ENCODE measurements at places on chromosomes 4 and X.

GRCh38 chr4:101349801-101350064 lies 2.4 kb upstream of the PPP3CA start:
- no peak for DNase-seq

DNA sequence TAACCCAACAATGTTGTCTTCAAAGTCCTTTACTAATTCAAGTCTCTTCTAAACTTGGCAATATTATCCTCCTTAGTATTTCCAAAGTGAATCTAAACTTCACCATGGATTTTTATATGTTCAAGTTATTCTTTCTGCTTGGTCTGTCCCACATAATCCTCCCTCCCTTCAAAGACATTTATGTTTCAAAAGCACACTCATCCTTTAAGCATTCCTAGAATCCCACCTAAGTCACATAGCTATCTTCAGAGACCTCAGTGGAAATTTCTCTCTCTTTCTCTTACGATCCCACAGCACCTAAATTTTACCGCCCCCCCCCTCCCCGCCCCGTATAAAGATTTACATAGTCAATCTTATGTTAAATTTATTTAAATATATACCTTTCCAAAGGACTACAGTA lies 314.9 kb upstream of the GRIA3 start:
- DNase-seq = no peak

GRCh38 chr4:24569662-24570061 lies 14.7 kb downstream of the DHX15 start:
- no peak for DNase-seq

GRCh38 chrX:38347136-38347535 lies 5.3 kb upstream of the OTC start:
- no peak for DNase-seq

GRCh38 chrX:110402091-110402849 lies 43.6 kb downstream of the RTL9 start:
- peak; percentile 48 for DNase-seq

- no peak for DNase-seq
These were observed 2.5 kb upstream of the USP27X start for GRCh38 chrX:49876750-49877149.

GRCh38 chr4:186946136-186946535 lies 222.5 kb upstream of the FAT1 start:
- DNase-seq = no peak

DNA sequence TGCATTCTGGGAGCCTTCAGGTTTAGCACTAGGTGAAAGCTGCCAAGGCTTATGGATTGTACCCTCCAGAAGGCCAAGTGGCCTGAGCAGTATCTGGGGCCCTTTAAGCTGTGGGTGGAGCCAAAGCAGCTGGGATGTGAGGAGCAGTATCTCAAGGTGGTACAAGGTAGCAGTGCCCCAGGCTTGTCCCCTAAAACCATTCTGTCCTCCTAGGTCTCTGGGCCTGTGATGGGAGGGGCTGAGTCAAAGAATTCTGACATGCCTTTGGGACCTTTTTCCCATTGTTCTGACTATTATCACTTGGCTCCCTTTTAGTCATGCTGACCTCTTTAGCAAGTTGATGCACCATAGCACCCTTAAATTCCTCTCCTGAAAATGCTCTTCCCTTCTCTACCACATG lies 99.1 kb upstream of the TSPAN7 start:
- no peak for DNase-seq

DNA sequence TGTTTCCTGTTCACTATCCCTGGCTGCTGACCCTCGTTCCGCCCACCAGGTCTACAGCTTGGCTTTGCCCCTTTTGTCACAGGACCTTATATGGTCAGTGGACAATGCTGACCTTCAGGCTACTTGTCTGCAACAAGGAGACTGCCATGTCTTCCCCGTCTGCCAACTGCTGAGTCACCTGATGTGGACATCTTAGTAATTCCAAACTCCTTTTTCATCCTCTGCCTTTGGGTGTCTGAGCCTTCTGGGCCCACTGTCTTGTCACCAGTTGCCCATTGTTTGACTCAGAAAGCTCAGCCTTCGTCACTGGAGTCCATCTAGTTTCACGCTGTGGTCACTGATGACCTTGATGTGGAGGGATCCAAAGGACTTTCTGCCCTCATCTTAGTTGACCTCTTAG lies 30.2 kb downstream of the GPRIN3 start:
- DNase-seq = no peak

- no peak for DNase-seq
These were observed 51.2 kb downstream of the OR13H1 start for GRCh38 chrX:131595120-131595519.

DNA sequence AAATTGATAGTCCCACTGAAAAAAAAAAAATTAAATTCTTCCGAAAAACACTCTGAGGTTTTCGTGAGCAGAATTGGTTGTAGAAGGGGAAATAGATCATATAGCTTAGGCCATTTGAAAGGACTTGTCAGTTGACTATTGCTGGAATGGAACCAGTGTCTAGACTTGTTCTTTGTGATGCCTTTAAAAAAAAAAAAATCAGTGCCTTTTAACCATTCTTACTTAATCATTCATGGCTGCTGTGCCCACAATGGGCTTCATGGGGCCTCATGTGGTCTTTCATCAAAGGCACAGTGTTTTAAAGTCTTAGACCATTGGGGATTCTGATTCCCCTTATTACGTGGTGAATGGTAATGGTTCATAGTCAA lies 139.3 kb downstream of the AFF1 start:
- DNase-seq = no peak

DNA sequence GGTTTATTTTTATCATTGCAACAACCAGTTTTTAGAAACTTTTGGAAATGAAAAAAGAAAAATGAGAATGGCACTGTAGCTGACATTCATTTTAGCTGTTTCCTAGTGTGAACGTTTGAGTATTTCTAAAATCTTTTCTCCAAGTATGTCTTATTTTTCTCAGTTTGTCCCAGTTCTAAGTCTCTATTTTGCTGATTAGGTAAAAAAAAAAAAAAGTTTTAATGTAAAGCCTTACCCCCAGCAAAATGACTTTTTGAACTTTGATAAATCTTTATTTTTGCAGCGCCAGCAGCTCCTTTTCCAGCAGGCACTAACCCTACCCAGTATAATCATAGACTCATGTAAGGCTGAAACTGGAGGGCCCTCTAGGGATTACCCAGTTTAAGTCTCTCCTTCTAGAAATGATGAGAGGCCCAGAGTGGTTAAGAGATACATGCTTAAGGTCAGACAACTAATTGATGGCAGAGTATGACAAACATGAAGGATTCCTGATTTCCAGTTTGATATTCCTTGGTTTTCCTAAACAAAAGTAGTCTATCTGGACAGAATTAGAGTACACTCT lies 84.3 kb upstream of the SLC4A4 start:
- no peak for DNase-seq

DNA sequence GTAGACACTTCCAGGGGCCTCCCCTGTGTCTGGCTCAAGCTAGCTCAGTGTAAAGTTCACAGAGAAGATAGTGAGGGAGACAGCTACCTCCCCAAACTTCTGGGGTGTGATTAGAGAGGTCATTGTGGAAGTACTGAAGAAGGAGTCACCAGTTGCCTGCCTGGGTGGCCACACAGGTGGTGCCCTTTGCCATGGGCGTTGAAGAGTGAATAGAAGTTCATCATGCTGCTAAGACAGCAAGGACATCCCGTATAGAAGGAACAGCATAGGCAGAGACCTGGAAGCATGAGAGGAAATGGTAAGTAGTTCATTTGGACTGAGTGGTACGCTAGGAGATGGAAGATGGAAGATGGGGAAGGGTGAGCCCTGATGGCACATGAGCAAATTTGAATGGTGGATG lies 110.1 kb downstream of the PJA1 start:
- no peak for DNase-seq

- peak; percentile 32 for DNase-seq
These were observed 65.6 kb downstream of the ATXN3L start for GRCh38 chrX:13254076-13254785.

GRCh38 chr4:42543762-42544161 lies 113.1 kb downstream of the ATP8A1 start:
- DNase-seq = no peak

- no peak for DNase-seq
These were observed 575.7 kb downstream of the TRIML1 start for GRCh38 chr4:188714907-188715306.

DNA sequence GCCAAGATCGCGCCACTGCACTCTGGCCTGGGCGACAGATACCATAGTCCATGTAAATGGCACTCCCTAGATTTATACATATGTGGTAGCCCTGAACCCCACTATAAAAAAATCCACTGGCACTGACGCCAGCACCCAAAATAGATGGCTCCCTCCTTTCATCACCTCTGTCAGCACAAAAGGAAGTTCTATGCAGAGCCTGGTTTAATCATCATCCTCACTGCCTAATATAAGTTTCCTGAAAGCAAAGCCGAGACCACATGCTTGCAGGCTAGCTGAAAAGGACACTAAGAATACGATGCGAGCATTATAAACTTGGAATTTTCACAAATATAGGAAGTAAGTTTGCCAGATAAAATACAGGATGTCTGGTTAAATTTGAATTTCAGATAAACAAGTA lies 27.5 kb upstream of the DOCK11 start:
- DNase-seq = no peak

DNA sequence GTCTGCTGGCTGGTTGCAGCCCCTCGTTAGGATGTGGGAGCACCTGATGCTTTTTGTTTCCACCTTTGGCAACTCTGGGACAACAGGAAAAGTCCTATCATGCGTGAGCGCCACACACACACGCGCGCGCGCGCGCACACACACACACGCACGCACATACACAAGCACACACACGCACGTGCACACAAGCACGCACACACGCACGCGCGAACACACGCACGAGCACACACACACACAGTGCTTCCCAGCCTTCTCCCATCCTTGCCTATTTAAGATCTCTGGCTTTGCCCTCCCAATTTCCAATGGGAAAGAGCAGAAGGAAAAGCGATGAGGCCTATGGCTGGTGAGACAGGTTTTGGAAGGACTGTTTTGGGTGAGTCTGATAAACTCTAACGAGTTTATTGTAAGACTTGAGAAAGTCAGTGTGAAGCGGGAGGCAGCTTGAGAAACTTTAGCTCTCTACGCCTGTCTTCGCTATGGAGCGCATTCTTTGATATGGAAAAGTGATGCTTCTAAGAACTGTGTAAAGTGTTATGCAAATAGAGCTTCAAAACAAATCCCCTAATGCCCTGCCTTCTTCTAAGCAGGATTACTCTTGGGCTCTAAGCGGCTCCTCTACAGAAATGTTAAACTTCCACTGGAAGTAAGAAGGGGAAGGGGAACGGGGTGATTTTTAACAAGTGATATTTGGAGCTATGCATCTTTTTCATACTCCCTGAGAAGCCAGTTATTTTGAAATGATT lies 11.8 kb downstream of the SUPT20HL1 start:
- DNase-seq = no peak

DNA sequence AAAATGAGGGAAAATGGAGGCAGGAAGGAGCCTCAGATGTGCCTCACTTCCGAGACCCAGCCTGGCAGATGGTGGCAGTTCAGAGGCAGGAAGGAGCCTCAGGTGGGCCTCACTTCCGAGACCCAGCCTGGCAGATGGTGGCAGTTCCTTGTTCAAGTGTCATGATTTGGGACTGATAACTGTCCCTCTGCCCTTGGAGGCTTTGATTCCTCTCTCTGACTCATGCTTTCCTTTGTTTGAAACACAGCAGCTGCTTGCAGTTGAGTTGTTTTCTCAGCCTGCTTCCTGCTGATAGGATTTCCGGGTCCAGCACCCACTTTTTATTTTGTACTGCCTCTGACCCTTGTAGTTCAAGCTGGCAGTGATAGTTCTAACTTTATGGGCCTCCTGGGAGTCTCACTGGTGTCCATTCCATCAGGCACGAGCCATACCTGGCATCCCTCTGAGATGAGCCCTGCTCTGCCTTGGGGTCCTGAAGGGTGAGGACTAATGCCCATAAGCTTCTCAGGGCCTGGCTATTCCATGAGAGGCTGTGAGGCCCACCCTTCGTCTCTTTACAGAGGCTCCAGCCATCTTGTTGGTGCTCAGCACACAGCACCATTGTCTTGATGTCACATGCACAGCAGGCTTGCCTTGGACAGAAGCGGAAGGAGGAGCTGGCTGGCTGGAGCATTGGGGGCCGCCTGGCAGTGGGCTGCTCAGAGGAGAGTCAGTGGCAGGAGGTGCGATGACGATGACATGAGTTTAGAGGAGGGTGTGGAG lies 13.0 kb downstream of the RGS12 start:
- DNase-seq = no peak

GRCh38 chr4:151291485-151291884 lies 14.5 kb downstream of the PRSS48 start:
- DNase-seq = no peak

GRCh38 chr4:67080046-67080557 lies 465.2 kb downstream of the CENPC start:
- DNase-seq = no peak

DNA sequence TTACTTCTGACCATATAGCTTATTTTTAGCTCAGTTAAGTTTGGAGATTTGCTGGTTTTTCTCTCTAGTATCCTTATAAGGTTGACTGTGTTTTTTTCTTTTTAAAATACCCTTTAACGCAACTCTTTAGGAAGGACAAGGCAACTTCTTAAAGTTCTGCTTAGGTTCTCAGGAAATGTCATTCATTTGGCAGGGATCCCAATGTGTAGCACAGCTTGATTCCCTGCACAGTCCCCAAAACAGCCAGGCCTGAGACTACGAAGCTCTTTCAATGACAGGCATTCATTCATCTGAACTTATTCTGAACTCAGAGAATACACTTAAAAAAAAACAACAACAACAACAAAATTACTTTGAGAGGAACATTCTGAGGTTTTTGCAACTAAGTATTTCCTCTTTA lies 1765.8 kb downstream of the PCDH7 start:
- no peak for DNase-seq

GRCh38 chr4:155787113-155787710 lies 28.4 kb downstream of the GUCY1B1 start:
- DNase-seq = no peak

DNA sequence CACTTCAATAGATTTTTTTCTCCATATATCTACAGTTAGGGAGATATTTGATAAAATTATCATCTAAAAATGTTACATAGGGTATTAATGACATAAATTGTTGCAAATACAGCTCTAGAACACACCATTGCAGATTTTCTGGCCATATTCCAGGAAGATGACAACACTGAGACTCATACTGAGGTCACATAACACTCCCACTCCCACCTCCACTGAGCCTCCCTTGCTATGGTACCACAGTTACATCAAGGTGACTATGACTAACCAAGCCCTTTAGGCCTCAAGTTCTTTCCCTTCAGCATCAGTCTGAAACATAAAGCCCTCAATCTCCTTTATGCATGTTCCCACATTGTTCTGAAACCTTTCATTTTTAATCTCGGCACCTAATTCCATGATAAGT lies 932.0 kb upstream of the IGFBP7 start:
- no peak for DNase-seq

GRCh38 chrX:139691843-139692505 lies 16.0 kb downstream of the MCF2 start:
- DNase-seq = no peak

DNA sequence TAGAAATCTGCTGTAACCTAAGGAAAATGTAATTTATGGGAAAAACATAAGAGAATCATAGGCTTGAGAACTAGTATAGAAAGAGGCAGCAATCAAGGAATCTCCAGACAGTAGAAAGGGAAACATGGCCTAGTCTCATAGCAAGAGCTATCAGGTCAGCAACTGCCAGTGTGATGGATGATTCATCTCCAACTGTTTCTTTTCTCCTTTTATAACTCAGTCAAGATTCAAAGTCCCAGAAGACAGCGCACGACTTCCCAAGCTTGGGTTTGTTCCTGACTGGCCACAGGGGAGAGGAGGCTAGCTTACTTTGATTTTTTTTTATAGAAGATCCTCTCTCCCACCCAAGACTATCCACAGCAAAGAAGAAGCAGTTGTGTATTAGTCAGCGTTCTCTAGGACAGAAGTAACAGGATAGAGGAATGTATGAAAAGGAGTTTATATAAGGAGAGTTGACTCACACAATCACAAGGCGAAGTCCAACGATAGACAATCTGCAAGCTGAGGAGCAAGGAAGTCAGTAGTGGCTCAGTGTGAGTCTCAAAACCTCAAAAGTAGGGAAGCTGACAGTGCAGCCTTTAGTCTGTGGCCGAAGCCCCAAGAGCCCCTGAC lies 181.5 kb downstream of the GC start:
- no peak for DNase-seq
